ENCODE measurements at places on chromosomes 13 and 19.

- DNase-seq: no peak
Observed at GRCh38 chr13:69970520-69970919, 137.1 kb upstream of the ATXN8OS start.

DNA sequence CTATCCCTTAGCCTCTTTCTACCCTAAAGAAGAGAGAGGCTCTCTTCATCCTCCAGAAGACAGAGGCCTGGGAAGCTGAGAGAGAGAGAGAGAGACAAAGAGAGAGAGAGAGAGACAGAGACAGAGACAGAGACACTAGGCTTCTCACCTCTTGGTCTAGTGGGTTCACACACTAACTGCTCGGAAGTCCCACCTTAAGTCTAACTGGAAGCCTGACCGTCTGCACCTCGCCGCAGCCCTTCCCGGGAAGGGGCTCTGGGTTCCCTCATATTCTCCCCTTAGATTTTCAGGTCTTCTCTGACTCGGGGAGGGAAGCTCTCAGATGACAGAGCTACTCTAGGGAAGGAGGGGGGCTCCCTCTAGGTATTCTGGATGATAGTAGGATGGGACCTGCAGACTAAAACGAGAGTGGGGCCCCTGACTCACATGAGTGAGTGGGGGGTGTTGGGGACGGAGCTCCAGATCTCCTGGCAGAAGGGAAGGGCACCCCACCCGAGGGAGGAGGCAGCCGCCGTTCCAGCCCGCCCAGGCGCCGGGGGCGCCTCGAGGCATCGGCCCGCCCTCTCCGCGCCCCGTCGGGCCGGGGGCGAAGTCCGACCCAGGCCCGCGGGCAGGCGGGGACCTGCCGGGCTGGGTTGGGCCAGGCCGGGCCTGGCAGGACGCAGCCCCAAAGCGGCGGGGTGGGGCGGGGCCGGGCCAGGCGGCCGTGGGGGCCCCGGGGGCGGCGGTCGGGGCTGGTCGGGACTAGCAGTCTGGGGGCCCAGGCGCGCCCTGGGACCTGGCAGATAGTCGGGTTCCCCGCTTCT, 2.0 kb upstream of the JUNB start:
- DNase-seq: no peak

DNA sequence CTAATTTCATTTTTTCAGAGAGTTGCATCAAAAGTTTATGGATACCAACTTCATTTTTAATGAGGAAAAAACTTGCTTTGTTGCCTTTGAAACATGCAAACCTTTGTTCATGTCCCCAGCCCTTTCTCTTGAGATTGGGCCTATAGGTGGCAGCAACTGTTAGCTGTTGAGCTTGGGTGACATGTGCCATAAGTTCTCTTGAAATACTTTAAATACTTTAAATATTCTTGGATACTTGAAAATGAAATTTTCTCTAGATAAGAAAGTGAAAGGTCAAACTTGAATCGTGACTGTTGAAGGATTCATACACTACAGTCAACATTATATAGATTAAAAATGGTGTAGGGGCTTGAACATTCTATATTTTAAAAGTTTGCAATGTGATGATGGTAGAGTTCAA, 294.9 kb downstream of the NDFIP2 start:
- no peak for DNase-seq

DNA sequence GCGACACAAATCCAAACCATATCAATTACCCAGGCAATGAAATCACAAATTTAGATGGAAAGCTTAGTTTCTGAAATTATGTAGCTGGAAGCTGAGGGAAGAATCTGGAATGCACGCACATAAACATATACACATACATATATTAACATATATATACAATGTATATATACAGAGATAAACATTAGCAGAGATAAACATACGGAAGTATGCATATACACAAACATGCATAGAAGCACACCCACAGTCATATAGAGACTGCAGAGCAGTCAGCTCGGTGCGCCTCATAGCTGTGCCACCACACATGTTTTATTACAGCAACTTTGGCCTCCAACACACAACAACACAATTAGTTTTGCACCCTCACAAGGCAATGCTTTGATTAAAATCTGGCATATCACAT, 288.1 kb downstream of the TEX29 start:
- DNase-seq: no peak

- no peak for DNase-seq
Observed at GRCh38 chr19:12834976-12835757, 788 bp upstream of the RTBDN start.

- no peak for DNase-seq
Observed at GRCh38 chr13:31413516-31413915, 213.7 kb downstream of the B3GLCT start.

DNA sequence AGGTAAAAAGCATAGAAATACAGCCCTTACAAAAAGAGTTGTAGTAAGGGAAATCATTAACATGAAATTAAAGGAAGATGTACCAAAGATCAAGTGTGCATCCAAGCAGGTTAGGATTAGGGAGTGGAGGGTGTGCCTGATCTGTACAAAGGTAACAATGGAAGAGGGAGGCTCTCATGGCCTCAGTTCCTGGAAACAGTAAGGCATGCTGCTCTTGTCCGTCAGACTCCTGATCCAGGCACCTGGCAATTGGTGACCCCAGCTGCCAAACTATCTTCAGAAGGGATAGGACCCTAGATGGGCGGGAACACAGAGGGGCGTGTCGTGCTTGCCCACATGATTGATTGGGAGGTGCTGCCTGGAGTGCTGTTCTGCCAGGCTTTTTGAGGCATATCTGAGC, 4.5 kb downstream of the TEX26 start:
- DNase-seq: no peak

GRCh38 chr13:48000559-48001113, 437 bp downstream of the SUCLA2 start:
- DNase-seq: no peak

DNA sequence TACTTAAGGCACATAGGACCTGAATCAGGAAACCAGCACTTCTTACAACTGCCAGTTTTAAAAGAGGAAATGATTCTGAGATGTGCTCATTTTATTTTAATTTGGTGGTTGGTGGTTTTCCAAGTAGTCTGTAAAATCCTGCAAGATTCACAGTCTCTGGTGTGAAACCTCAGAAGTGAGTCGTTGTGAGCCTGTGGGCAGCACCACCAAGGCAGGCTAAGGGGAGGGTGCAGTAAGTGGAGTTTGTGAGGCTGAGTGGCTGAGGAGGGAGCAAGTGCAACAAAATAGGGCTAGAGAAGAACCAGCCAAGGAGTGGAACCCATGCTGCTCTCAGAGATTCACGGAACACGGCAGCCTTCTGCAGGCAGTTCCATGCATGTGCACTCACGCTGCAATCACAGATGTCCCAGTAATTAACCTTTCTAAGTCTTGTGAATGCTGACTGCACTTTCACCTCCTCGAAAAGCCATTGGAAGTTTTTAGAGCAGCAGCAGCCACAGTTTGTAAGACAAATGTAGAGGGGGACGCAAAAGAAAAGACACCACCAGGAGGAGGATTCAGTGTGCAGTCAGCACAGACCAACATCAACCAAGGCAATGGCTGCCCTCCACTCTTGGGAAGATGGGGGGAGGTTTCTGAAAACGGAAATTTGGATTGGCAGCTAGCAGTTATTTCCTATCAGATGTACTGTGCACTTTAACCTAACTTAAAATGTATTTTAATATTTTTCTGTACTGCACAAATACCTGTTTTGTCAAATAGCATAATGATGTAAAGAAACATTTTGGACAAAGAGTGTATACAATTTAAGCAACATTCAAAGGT, 44.9 kb downstream of the ESD start:
- peak; percentile 51 for DNase-seq
